ENCODE measurements at places on chromosomes 6 and 20.

GRCh38 chr6:168318090-168318489 lies 1.5 kb downstream of the DACT2 start:
- no peak for DNase-seq

DNA sequence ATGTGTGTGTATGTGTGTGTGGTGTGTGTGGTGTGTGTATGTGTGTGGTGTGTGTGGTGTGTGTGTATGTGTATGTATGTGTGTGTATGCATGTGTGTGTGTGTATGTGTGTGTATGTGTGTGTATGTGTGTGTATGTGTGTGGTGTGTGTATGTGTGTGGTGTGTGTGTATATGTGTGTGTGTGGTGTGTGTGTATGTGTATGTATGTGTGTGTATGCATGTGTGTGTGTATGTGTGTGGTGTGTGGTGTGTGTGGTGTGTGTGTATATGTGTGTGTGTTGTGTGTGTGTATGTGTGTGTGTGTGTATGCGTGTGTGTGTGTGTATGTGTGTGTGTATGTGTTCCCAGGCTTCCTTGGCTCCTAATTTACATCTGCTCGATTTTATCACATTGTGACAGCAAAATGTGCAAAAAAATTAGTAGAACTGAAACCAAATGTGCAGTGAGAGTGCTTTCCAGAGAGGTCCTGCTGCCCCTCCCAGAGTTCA lies 234.5 kb downstream of the BMP7 start:
- DNase-seq, result no peak

DNA sequence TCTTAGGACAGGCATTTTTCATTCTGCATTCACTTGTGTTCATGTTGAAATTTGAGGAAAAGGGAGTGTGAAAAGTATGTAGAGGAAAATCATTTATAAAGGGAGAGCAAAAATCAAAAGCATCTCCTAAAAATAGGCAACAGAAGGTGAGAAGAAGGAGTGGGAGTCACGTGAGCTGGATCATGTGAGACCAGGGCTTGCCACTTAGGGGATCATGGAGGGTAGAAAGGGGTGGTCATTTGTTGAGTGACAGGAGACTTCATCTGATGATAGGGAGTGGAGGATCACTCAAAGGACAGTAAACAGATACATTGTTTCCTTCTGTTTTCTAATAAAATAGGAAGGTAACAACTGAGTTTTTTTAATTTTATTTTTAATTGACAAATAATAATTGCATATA lies 17.1 kb downstream of the RBM24 start:
- DNase-seq, result no peak

DNA sequence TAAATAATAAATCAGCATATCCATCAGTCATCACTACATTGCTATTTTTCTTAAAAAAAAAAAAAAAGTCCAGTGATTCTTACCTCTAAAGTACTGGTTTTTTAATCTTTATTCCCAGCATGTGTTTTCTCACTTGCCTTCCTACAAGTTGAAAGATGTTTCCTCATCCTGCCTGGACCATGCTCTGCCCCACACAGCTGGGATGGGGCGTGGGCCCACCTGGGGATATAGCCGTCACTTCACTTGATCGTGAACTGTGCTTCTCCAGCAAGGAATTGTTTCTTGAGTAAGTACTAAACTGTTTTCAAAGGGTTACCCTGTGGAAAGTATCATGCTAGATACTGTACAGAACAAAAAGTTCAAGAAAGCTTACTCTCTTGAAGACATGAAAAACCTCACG lies 212.6 kb upstream of the HTR1E start:
- DNase-seq, result no peak

- DNase-seq, result no peak
Measured at GRCh38 chr6:128149796-128150195, 248.9 kb upstream of the THEMIS start.

DNA sequence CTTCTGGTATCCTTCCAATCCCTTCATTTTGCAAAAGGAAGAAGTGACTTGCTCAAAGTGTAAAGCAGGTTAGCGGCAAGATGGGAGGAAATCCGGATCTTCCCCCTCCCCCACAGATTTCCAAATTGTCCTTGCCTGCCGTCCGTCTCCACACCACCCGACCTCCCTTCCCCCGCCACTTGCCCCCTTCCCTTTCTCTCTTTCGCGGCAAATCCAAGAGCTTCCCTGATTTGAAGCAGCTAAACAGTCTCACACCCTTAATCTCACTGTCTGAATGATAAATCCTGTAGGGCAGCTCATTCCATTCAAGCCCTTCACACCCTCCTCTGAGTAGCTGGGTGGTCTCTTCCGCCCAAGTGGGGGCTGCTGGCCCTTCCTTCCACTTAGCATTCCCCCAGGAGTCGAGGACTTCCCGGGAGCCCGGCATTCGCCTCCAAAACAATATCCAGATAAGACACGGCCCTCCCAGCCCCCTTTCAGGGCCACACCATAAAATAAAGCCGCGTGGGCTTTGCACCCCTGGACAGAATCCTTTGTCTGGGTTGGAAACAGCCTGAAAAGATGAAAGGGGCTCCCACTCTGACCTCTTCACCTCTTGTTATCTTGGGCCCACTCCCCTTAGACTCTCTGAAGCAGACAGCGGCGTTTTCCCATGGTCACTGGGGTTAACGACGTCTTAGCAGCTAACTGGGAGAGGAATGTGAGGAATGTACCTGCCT lies 44.0 kb upstream of the PIM1 start:
- DNase-seq, result no peak

- no peak for DNase-seq
Measured at GRCh38 chr20:49976542-49976941, 6.2 kb upstream of the SNAI1 start.

DNA sequence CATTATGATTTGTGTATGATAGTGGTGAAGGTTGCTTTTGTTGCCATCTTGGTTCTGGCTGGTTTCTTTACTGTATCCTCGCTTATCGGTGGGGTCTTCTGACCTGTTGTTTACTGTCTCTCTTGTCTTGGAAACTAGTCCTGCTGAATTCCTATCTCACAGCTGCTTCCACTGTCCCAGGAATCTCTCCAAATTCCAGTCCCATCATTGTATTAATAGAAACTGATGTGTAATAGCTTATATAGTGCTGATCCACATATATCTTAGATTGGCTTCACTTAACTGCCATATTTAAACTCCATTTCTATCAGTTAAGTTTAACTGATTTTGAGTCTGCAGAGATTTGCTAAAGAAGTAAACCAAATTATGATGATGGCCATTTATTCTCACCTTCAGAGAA lies 5.9 kb downstream of the GTF2H5 start:
- DNase-seq, result no peak

DNA sequence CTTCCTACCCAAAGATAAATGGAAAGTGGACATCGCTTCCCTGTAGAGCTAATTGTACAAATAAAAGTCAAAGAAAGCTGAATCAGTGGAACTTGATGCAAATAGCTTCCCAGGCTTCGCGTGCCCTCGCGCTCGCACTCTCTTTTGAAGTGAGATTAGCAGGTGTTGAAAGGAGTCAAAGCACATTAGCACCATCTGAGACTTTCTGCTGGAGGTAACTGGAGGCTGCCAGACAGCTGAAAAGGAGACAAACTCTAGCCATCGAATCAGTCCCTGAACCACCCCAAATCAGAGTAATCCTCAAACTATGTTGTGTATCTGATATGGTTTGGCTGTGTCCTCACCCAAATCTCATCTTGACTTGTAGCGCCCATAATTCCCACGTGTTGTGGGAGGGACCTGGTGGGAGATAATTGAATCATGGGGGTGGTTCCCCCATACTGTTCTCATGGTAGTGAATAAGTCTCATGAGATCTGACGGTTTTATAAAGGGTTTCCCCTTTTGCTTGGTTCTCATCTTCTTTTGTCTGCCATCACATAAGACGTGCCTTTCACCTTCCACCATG lies 23.7 kb downstream of the SULF2 start:
- DNase-seq, result no peak

DNA sequence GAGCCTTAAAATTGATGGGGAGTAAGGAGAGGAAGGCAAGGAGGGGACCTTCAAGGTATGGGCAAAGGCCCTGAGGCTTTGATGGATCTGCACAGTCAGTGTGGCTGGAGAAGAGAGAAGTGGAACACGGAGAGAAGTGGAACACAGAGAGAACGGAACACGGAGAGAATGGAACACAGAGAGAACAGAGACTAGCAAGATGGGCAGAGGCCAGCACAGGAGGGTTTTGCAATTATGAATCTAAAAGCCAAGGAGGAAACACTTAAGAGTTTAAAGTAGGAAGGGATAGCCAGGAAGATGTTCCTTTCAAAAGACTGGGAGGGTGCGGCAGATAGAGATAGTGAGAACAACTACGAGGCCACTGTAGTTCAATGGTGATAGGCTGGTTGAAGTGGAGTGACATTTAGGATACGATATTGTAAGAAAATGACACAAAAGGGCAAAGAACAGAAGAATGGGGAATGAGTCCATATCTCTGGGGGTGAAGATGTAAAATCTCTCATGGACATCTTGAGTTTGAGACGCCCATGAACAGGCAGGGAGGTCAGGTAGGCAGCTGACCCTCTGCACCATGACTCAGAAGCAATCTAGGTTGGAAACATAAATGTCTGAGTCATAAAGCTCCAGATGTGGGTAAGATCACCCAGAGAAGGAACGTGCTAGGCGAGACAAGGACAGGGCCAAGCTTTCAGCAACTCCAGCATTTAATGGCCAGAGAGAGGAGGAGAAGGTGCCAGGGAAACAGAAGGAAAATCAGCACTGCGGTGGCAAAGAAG lies 25.4 kb downstream of the ZMYND8 start:
- no peak for DNase-seq

DNA sequence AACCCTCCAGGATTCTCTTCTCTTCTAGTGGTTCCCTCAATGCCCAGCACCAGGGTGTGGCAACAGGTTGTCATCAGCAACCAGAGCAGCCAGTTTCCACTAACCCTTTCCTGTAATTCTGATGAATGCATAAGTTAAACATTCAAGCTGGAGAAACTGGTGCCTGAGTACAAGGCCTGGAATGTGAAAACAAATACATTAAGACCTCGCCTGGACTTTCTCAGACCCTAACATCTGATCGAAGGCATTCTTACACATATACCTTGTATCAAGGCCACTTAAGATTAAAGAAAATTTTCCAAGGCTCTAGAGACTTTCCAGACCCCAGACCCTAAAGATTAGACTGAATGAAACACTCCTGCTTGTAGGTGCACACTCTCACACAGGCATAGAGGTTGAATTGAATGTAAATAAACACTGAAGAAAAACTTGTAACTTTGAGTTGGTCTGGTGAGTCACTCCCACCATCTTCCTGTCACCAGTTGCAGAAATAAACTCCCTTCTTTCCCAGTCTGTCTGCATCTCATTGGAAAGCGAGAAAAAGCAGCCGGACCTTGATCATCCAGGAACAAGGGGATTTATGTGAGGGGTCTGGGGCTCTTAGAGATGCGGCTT lies 9.0 kb downstream of the LRP11 start:
- no peak for DNase-seq

- no peak for DNase-seq
Measured at GRCh38 chr20:53699906-53700305, 106.3 kb upstream of the ZNF217 start.

- DNase-seq, result no peak
Measured at GRCh38 chr6:168078943-168079405, at the start of gene FRMD1. Gene FRMD1, minus strand, starts transcription at chr6:168079212. Its CDS starts 118 bp downstream, at chr6:168079094.

GRCh38 chr6:14272737-14273085 lies 155.1 kb downstream of the CD83 start:
- DNase-seq, result peak; percentile 59

GRCh38 chr6:167963589-167964057 lies 33.8 kb upstream of the KIF25 start:
- no peak for DNase-seq

DNA sequence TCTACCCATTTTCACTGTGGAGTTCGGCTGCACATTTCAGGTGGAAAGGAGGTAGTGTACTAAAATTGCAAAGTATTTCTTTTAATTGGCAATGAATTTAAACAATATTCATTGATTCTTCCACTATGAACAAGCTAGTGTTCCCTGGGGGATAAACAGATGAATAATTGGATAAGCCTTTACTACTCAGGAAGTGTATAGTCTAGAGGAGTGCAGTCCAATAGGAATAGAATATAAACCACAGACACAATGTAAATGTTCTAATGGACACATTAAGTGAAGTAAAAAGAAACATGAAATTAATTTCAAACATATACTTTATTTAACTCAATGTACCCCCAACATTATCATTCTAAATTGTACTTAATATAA lies 28.7 kb downstream of the SGK1 start:
- no peak for DNase-seq

- DNase-seq, result no peak
Measured at GRCh38 chr20:21490105-21490504, 23.8 kb downstream of the NKX2-2 start.

DNA sequence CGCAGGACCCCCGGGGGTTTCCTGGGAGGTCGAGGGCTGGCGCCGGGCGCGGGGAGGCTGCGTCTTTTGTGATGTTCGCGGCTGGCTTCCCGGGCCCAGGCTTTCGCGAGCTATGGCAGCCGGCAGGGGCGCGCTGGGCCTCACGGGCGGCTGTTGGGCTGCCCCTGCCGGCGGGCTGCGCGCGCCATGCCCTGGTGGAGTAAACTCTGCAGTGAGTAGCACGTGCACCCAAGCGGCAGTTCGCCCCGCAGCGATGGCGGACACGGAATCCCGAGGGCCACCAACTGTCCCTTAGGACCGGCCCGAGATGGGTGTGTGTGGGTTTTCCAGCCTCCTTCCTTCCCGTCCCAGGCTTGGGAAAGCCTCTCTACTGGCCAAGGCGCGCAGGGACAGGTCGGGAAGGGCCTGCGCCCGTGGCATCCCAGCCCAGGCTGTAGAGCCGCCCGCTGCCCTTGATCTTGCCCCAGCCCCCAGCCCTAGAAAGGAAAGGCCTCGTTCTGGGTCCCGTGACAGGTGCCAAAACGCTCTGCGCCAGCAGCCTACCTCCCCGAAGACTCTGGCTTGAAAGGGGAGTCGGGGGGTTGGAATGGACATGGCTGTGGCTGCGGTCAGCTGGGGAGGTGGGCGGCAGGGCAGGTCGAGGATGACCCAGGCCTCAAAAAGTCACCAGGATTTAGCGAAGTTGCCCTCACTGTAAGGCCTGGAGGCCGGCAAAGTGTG lies 49.7 kb downstream of the ZBTB2 start:
- DNase-seq, result no peak

GRCh38 chr6:7106752-7107577 lies 796 bp upstream of the RREB1 start:
- no peak for DNase-seq
